ENCODE measurements at places on chromosomes 4 and X.

- no peak for DNase-seq
Measured at GRCh38 chr4:1090465-1091440, 22.6 kb downstream of the RNF212 start.

GRCh38 chr4:55272589-55272988 is 73.5 kb upstream of the SRD5A3 start:
- no peak for DNase-seq

- DNase-seq = no peak
Measured at GRCh38 chrX:8760021-8760420, 28.1 kb upstream of the ANOS1 start.

GRCh38 chrX:79366556-79366872 is 620 bp downstream of the ITM2A start:
- DNase-seq = no peak

DNA sequence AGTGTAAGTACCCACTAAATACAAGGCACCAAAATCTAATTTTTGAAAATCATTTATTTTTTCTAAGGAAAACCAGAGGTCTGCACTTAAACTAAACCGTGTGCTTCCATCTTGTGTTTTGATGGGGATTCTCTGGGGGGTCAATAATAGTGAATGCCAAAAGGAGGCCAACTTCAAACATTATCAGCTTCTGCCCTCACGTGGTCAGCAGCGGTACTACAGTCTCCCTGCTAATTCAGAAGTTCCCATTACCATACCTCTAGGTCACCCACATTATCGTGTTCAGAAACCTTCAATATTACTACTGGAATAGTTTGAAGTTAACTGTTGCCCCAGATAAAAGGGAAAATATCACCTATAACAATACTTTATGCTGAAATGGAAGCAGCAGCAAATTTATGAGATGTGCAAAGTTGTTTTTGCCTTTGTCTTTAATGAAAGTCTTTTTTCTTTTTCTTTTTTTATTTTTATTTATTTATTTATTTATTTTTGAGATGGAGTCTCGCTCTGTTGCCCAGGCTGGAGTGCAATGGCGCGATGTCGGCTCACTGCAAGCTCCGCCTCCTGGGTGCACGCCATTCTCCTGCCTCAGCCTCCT is 17.3 kb downstream of the CTPS2 start:
- peak; percentile 55 for DNase-seq

- DNase-seq = no peak
Measured at GRCh38 chr4:101290654-101291053, 56.7 kb downstream of the PPP3CA start.

GRCh38 chr4:80751200-80751599 is 279.3 kb upstream of the BMP3 start:
- no peak for DNase-seq

DNA sequence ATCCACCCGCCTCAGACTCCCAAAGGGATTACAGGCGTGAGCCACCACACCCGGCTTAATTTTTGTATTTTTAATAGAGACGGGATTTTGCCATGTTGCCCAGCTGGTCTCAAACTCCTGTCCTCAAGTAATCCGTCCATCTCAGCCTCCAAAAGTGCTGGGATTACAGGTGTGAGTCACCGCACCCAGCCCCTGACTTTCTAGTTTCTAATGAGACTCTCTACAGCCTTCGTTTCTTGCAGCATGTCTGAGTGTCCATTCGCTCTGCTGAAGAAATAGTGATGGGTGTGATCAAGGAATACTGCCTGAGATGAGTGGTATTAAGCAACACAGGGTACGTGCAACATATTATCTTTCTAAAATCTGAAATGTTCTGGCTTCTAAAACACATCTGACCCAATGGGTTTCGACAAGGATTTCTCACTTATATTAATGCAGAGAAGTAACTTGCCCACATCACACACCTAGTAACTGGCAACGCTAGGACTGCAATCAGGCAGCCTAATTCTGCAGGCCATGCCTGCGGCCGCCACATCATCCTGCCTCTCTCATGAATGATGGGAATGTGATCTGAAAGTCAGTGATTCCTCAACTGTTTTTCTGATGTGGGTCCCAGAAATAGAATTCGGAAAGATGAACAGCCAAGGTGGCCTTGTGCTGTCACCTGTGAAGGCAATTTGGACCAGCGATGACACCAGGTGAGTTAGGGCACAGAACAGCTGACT is 74.3 kb downstream of the RBM47 start:
- DNase-seq = no peak

- no peak for DNase-seq
Measured at GRCh38 chr4:68617003-68617698, 41.0 kb upstream of the UGT2B17 start.

DNA sequence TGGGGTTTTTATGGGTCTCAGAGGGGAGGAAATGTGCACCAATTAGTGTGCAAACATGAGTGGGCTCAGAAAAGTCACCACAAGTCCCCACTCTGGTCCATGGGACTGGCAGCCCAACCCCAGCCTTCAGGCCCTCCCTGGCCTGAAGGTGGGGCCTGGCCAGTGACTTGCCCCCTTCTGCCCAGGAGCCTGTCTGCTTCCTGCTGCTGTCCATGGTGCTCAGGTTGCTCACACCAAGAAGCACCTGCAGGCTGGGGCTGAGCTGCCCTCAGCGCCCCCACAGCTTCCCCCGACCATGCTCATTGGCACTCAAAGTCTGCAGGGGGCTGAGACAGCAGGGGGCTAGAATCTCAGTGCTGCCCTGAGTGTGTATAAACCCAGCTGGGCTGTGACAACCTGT is 30.6 kb upstream of the GC start:
- no peak for DNase-seq

DNA sequence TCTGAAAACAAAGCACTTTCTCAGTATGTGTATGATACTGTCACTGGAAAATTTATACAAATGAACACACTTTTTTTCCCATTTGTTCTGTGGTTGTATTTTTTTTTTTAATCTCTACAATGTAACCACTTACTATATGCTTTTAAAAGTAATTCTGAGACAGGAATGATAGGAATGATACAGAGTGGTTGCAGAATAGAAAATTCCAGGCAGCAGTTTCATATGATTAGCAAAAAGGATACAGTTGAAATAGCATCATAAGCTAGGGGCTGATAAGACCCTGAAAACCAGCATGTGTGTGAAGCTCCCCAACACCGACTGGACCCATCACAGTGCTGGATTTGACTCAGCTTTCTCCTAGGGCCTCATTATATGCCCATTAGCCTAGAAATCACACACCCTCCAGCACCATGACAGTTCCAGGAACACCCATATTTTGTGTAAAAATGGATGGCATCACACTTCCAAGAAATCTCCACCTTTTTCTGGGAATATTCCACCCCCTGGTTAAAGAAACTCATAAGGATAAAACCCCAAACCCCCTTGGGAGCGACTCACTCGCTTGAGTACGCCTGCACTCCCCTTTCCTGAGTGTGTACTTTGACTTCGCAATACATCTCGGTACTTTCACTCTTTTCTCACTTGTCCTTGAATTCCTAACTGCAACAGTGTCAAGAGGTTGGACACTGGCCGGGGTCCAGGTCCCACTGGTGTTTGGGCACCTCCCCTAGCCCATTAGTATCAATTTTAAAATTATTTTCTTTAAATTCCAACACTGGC is 77.4 kb upstream of the AGA start:
- DNase-seq = no peak

- DNase-seq = no peak
Measured at GRCh38 chr4:186481998-186482790, 73.2 kb downstream of the MTNR1A start.

DNA sequence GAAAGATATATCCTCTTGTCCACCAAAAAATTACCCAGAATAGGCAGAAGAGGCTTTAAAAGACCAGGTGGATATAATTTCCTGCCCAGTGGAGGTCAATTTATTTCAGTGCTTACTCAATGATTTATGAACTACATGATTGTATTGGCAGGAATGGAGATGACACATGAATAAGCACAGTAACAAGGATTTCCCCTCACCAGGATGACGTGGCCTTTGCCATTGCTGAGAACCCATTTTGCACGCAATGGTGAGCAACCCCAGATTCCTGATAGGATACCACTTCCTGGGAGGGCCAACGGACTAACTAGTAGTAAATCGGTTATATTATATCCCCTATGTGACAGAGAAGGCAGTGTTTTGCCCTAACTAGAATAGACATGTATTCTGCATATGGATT is 11.6 kb upstream of the TTC29 start:
- DNase-seq = no peak

DNA sequence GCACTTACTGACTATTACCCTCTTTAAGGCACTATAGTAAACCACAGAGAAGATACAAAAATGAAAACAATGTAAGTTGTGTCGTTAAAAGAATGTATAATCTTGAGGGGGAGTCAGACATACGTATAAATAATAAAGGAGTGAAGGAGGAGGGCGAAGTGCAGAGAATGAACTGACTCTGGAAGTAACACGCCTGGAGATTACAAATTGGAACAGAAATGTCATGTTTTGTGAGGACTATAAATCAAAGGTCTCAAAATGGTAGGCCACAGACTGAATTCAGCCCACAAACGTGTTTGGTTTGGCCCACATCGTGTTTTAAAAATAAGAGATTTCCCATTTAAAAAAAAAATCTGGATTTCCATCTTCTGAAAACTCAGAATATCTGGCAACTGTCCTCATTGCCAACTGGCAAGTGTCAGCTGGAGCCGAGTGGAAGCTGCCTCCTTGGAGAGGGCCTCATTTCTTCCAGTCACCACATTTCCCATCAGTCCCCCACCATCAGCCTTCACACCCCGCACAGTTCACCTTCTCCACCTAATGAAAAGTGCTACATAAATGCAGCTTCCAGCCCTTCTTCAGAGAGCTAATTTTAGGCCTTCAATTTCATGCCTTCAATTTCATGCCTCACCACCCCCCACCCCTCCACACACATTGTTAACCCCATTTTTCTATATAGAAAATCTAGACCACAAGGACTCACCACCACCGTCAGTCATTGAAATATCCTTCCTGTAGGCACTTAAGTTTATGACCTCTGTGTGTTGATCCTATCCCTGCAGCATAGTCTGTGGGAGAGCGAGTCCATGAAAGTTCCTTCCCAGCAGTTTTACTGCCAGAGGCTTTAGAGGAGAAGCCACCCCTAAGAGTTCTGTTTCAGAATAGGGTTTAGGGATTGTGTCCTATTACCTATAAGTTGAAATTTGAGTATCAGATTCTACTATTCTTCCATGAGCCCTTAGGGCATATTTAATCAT is 32.0 kb upstream of the COL25A1 start:
- no peak for DNase-seq

DNA sequence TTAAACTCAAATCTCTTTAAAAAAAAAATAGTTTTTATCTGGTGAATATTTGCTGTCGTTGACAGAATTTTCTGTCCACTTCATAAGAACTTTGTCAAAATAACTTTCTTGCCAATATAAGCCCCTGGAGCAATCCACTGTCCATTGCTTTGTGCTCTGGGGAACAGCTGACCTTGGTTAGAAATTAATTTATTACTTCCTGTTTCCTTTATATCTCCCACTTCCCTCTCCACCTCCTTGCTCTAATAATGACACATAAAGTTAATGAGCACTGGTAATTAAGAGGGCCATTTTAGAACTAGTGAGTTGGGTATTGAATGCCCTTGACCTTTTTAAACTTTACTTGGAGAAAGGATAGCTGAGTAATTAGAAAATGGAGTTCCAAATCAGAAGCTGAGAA is 151.3 kb upstream of the LEF1 start:
- DNase-seq = no peak

GRCh38 chr4:171203425-171203824 is 609.8 kb upstream of the GALNTL6 start:
- DNase-seq = no peak

DNA sequence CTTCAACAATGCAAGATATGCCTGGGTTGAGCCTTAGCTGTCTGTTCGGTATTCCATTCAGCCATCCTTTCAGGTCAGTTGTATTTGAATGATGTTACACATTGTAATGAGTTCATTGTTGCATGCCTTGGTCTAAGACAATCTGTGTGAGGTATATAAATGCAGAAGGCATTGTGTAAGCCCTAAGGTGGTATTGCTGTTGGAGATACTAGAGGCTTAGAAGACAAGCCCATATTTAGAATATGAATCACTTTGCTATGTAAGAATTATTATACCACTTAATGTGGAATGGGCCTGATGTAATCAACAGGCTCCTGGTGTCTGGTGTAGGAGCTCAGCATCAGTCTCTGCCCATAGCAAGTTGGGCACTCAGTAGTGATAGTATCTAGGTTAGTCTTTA is 473.4 kb upstream of the GNPDA2 start:
- DNase-seq = no peak

GRCh38 chrX:28223991-28224390 is 242.7 kb upstream of the DCAF8L1 start:
- no peak for DNase-seq

DNA sequence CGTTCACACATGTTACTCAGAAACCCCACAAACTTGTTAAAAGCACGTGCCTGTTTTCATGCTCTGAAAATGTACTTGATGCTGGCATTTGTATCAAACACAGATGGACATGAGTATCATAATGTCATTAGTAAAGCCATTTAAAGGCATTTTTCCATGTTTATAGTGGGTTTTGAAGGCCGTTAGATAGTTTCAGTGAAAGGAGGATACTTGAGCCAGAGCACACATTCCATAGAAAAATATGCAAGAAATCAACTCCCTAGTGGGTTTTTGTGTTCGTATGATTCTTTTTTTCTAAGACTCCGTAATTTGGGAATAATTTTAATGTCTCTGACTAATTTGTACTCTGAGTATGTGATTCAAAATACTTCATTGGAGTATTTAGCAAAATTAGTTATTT is 216.2 kb upstream of the BMP3 start:
- no peak for DNase-seq

DNA sequence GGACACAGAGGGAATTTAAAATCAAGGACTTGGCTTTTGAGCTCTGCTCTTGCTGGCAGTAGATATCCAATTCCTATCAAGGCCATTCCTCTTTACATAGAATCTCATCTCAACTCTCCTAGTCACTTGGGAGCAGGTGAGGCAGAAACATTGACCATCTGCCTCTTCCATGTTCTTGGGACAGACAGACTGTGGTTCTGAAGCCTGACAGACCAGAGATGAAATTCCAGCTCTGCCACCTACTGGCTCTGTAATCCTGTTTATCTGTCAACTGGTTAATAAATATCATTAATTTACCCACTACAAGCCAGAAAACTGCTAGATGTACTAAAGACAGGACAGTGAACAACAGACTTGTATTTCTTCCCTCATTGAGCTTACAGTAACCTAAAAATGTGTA is 300.8 kb downstream of the ADGRL3 start:
- DNase-seq = no peak

DNA sequence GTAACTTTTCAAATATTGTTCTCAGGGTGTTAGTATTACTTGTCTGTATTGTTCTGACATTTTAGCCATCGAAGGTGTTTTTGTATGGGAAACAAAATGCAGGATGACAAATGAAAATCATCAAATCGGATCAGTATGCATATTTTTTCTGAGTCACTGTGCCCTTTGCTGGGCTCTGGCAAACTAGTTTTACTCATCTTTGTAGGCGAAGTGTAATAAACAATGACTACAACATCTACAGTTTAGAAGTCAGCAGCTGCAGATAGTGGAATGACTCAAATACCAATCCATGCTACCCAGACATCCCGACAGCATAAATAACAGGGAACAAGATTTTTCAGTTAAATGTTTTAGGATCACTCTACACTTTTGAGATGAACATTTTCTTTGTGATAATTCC is 557.3 kb upstream of the TENM3 start:
- no peak for DNase-seq

GRCh38 chrX:154495472-154495922 is 5.1 kb upstream of the SLC10A3 start:
- DNase-seq = no peak
